ENCODE measurements at places on chromosomes 1 and 21.

DNA sequence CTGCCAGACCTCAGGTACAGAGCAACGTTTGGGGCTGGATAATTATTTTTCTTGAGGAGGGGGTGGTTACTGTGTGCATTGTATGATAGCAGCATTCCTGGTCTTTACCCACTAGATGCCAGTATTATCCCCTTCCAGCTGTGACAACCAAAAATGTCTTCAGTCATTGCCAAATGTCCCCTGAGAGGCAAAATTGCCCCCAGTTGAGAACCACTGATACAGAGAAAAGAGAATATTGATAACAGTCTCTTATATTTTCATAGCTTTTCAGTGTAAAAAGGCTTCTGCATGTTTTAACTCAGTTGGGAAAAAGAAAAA, 51.8 kb upstream of the SYT14 start:
- no peak for DNase-seq

DNA sequence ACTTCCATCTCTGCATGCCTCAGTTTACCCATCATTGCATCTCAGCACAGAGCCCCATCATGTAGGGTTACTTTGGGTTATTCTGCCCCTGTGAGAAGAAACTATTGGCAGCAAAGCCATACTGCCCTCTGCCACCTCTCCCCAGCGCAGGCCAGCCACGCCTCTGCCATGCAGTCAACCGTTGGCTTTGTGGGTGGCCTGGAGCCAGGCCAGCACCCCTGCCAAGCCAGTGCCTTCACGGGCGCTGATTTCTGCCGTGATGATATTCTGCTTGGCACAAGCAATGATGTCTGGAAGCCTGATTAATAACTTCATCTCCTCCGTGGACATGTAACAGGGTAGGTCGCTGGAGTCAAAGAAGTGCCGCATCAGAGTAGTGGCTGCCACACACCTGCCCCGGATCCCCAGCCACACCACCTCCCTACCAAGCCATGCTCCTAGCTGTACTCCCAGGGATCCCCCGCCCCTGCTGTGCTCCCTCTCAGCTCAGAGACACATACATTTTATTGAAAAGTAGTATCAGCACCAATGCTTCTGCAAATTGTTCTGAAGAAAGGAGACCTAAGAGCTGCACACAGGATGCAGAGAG, 15.0 kb upstream of the CEP85 start:
- DNase-seq: no peak

DNA sequence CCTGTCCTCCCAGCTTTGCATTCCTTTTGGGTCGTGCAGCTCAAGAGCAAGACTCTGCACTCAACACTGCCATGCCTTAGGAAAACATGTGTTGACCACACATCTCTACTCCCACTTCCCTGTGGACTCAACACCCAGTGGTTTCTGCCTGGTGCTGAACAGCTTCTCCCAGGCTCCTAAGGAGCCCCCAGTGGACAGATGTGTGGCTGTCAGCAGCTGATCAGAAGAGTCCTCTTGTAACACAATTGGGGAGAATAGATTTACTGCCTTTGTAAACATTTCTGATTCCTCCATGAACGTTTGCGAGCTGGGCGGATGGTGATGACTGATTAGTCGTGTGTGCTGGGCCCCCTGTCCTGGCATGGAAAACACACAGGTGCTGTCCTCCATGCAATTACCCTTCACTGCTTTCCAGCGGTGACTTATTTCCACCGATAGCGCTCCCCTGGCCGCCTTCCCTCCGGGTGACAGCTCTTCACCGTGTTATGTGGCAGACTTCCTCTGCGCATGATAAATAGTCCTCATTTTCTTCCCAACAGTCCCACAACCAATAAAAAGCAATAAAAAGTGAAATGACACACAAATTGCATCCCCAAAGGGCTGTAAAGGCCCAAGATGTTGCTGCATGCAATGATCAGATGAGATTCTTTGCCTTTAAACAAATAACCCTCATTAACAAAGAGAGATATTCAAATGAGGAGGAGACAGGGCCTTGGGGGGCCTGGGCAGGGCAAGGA, 249.4 kb upstream of the AJAP1 start:
- DNase-seq: no peak

DNA sequence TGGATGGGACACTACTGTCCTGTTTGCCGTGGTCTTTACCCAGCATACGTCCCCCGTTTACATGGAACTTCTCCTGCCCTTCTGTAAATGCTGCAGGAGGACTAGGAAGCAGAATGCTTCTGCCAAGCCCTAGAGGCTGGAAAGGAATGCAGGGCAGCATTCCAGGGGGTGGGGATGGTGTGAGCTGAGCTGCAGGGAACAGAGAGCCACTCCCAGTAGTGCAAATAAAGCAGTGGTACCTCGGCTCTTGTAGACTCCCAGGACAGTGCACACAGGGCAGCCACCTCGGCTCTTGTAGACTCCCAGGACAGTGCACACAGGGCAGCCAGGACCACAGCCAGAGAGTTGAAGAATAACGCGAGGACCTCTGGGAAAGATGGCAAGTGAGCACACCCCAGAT, 35.4 kb downstream of the PTPRU start:
- no peak for DNase-seq

- DNase-seq: no peak
Observed at GRCh38 chr1:115793162-115793561, 24.6 kb upstream of the CASQ2 start.

DNA sequence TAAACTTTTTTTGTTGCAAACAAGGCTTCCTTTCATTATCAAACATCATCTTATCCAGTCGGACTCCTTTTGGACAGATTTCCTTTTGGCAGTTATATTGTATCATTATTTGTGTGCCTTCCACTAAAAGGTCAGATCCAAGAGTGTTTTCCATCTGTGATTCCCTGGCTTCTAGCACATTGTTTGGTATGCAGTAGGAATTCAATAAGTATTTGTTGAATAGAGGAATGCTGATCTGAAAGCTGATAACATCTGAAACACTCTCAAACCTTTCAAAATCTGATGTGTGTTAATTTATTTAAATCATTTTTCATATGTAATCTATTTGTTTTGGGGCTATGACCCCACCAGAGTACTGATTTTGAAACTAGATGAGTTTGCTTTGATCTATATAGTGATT, 39.0 kb downstream of the NDC1 start:
- no peak for DNase-seq

- DNase-seq: no peak
Observed at GRCh38 chr1:85295006-85295431, 18.6 kb upstream of the BCL10 start.

GRCh38 chr1:71014178-71014579, 33.4 kb downstream of the PTGER3 start:
- DNase-seq: no peak

DNA sequence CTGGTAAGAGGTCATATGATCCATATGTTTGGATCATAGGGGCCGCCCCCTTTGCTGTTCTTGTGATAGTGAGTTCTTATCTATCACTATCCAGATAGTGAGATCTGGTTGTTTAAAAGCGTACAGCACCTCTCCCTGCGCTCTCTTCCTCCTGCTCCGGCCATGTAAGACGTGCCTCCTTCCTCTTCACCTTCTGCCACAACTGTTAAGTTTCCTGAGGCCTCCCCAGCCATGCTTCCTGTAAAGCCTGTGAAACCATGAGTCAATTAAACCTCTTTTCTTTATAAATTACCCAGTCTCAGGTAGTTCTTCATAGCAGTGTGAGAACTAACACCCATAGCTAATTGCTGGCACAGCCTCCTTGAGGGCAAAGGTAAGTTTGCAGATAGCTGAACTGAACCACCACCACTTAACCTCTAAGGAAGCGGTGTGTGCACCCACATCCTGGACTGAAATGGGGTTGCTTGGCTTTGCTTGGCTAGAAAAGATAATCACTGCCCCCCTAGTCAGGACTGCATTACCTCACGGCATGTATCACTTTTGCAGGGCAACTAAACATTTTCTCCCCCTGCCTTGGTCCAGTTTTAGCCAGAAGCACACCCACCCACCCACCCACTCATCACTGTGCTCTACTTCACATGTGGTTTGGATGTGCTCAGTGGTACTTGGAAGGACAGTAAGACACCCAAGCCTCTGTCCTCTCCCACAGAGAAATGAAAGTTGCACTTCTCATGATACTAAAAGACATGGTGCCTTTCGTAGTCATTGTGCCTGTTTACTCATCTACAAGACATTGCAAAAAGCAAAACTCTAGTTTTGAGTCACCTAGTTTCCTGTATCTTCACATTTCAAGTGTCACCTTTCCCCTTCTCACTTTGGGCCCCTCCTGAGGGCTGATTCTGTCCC, 23.1 kb upstream of the PTAFR start:
- DNase-seq: peak; percentile 17

DNA sequence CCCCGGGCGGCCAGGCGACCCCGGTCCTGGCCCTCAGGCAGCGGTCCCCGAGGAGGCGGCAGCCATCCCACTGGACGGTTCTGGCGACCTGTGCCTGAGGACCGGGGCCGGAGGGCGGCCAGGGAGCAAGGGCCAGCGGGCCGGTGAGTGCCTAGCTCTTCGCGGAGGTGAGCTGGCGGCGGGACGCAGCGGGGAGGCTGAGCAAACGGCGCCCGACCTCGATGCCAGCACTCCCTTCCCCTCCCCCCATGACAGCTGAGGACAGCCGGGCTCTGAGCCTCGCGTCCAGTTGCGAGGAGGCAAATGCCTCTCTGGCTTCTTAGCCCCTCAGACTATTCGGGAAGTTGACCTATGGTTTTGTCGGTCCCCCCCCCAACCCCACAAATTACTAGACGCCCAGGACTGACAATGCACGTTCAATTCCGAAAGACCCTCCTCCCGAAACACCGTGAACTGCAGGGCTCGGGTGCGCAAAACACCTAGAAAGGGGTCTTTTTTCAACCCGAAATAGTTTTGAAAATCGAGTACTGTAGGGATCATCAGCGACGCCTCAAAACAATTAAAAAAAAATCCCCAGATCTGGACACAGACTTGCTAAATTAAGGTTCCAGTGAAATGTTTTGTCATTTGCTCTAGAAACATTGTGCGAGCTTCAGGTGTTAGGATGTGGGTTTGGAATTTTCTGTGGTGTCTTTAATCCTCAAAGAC, 8.3 kb downstream of the CDKN2C start:
- DNase-seq: no peak

DNA sequence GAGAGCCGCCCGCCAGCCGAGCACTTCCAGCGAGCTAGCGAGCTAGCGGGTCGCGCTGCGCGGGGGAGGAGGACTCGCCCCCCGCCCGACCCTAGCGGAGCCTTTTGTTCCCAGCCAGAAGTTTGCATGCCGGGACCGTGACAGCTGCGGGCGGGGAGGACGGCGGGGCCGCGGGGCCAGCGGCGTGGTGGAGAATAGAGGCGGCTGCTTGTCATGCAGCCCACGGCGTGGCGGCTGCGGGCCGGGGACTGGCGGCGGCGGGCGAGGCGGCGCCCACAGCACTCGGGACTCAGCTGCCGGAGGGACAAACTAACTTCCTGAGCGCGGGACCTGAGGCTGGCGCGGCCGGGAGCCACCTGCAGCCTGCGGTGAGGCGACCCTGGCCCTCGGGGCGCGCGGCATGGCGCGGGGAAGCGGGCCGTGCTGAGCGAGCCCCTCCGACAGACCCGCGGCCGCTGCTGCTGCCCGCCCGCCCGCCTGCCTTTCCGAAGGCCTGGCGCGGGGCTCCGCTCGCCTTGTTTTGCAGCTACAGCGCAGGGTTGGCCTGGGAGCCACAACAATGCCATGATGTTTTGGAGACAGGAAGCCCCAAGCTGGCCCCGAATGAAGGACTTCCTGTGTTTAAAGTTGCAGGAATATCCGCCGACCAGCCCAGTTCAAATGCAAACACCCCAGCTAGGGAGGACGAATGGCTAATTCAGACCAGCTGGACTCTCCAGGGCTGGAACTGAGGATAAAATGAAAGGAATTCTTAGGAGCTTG, 82.2 kb upstream of the BMP8A start:
- DNase-seq: no peak

GRCh38 chr1:207963427-207964194, 52.7 kb upstream of the CD34 start:
- DNase-seq: peak; percentile 62

DNA sequence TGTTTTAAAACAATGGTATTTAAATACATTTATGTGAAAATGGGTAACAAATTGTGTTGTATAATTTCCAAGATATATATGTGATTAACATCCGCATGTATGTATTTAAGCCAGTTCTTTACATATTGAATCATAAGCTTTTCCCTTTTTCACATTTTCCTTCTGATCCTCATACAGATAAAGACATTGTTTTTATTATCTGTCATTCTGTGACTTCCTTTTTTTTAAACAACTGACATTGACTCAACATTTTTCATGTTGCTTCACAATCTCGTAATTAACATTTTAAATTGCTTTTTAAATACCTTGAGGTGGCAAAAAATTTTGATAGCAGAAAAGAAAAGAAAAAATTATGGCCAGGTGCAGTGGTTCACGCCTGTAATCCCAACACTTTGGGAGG, 1.4 kb downstream of the STXBP3 start:
- DNase-seq: no peak

DNA sequence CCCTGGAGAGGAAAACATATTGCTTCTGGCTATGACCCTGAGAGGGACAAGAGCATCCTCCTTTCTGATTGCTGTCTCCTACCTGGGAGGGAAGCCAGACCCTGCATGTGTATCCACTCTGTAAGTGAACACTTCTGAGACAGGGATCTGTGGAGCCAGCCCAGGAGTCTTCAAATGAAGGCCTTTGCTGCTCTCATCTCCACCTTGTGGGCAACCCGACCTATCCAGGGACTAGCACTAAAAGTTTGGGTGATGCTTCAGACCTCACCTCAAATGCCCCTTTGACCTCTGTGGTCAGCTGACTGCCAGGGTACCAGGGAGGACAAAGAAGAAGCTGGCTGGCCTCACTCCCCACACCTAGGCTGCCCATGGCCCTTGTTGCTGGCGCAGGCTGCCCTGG, 64.7 kb downstream of the KCND3 start:
- DNase-seq: no peak

DNA sequence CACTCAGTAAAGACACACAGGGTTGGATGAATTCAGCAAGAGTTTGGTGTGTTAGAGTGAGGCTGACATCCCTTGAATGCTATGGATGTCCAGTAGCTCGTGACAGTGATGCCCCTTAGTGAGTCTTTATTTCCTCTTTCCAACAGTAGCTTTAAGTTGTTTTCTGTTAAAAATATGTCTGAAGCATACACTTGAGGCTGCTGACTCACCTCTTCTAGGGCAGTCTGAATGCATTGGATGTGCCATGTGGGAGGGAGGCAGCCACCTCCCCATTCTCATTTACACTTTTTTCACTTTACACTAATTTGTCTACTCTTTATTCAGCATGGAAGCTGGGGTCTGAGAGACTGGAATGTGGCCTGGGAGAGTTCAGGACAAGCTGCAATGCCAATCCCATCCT, 17.6 kb downstream of the NOS1AP start:
- no peak for DNase-seq

DNA sequence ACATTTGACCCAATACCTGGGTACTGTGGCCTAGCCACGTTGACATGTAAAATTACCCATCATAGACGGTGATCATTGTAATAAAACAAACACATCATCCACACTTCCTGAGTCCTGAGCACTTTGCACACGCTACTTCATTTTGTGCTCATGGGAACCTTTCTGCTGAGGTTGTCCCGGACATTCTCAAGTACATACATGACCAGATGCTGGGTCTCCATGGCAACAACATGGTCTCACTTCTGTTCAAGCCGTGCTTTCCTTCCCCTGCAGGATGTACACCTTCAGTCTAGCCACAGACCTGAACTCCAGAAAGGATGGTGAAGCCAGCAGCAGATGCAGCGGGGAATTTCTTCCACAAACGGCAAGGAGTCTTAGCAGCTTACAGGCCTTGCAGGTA, 22.7 kb downstream of the UBASH3A start:
- no peak for DNase-seq
